Activated CD4-positive, alpha-beta T cell treated with anti-CD3 and anti-CD28 coated beads, Interleukin-2, amount 10 ng/mL, durations not matched to agents 7 days and 5 days (primary cell): ENCODE measurements at places on chromosomes 5 and 9. TPM values are rescaled to one million over a fixed set of nuclear protein-coding genes. Genes with fewer than 3 reads are reported as not detected.

DNA sequence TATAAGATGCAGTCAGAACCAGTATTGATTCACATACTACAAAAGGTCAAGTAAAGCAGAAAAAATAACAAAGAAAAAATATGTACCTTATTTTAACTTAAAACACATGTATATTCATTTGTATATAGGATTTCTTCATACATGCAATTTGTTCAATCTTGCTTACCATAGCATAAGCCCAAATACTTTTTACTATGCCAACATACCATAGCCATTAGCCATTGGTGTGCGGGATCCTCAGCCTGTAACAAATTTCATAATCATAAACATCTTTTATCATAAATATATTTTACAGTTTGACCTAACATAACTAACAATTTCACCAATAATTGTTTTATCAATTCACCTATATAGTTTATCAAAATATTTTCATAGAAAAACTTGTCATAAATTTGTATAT, 51.1 kb downstream of the MPDZ start:
- DNase-seq: no peak

PTGDS gene
- 22.1 TPM for total RNA-seq

FGF18 gene
- 0.12 TPM for total RNA-seq

GRCh38 chr9:127452691-127453090, 1.4 kb downstream of the LRSAM1 start:
- DNase-seq: no peak

DNA sequence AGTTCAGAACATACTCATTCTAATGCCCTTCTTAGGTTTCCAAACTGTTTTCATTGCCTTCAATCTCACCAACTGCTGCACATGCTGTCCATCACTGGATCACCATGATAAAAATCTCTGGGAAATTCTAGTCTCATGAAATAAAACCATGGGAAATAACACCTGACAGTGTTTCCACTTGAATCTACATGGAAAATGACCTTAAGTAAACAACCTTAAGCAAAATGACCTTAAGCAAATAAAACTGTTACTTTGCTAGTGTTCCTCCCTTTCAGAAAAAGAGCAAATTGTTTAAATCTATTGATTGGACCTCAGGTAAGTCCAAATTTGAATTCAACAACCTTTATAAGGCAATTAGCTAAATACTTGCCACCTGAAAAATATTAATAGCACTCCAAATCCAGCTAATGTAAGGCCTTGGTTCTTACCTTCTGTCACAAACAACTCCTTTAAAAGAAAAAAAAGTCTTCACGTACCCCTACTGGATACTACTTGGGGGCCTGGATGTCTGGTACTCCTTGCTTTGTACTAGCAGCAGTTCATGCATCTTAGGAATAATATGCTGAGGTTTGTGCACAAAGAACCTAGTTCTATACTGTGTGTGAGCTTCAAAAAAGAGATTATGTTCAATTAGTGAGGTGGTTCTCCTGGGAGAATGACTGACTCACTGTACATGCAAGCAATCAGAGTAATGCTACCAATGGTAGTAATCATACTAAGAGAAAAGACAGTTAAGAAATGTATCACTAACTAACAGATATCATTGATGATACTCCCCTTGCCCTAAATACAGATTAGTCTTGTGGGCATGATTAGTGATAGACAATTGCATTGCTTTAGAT, 630.4 kb downstream of the PSAT1 start:
- no peak for DNase-seq

GRCh38 chr5:157546456-157547100, 29.0 kb downstream of the ADAM19 start:
- no peak for DNase-seq

ENG gene
- 17.2 TPM for total RNA-seq

DNA sequence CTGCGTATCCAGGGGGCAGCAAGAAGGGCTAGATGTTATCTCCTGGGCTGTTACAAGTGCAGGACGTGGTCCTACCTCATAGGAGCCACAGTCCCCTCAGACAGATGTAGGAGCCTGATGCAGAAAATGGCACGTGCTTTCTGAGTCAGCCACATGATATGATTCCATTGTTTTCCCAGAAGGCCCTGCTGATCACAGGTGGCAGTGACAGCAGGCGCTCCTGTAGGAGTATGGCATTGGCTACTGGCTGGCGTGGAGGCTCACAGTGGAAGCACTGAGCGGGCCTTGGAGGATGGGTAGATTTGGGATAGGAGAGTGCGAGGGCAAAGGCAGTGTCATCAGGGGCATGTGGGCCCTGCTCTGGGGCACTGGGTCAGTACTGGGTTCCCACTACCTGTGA, 21.9 kb downstream of the USP20 start:
- DNase-seq: no peak

GRCh38 chr9:72407114-72407513, 42.1 kb upstream of the ZFAND5 start:
- DNase-seq: no peak

C9orf85 gene
- total RNA-seq: 11.0 TPM

DNA sequence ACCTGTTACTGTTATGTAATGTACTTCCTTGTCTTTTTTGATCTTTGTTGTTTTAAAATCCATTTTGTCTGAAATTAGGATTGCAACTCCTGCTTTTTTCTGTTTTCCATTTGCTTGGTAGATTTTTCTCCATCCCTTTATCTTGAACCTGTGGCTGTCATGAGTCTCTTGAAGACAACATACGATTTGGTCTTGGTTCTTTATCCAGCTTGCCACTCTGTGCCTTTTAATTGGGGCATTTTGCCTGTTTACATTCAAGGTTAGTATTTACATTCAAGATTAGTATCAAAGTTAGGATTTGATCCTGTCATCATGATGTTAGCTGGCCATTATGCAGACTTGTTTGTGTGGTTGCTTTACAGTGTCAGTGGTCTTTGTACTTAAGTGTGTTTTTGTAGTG, 156.8 kb downstream of the GDNF start:
- no peak for DNase-seq

- no peak for DNase-seq
Observed at GRCh38 chr5:99955006-99955405, 580.2 kb upstream of the FAM174A start.
